ENCODE measurements at places on chromosomes 11 and 22. TPM values are rescaled to one million over a fixed set of nuclear protein-coding genes. Genes with fewer than 3 reads are reported as not detected.

CCDC34 gene
- 29.5 TPM for total RNA-seq

ZNF408 gene
- total RNA-seq = 21.2 TPM

CAPN5 gene
- total RNA-seq = 7.4 TPM

TP53I11 gene
- 52.9 TPM for total RNA-seq

NELL1 gene
- not detected for total RNA-seq

PHOX2A gene
- total RNA-seq = not detected

P2RX3 gene
- total RNA-seq = 0.05 TPM

CARD10 gene
- total RNA-seq = 38.4 TPM

RFPL1 gene
- total RNA-seq = not detected

OR2AT4 gene
- not detected for total RNA-seq

GNAZ gene
- 3.2 TPM for total RNA-seq

NRGN gene
- 10.5 TPM for total RNA-seq

MYEOV gene
- total RNA-seq = 112 TPM

Data from A549 treated with CORT108297 at 1 μM for 4 hours (cell line).